ENCODE measurements at places on chromosomes 5 and 9.

DNA sequence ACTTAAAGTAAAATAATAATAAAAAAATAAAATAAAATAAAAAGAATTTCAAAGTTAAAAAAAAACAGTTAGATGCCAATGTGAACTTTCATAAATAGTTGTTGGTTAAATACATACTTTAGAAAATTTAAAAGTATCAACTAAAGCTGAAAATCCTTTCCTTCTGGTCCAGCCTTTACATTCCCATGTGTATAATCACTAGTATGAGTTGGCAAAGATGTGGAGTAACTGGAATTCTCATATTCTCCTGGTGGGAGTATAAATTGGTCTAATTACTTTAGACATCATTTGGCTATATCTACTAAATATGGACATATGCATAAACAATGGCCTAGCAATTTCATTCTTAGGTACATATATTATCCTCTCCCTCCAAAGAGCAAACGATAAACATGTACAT is 619.9 kb downstream of the PTPRD start:
- no peak for DNase-seq

DNA sequence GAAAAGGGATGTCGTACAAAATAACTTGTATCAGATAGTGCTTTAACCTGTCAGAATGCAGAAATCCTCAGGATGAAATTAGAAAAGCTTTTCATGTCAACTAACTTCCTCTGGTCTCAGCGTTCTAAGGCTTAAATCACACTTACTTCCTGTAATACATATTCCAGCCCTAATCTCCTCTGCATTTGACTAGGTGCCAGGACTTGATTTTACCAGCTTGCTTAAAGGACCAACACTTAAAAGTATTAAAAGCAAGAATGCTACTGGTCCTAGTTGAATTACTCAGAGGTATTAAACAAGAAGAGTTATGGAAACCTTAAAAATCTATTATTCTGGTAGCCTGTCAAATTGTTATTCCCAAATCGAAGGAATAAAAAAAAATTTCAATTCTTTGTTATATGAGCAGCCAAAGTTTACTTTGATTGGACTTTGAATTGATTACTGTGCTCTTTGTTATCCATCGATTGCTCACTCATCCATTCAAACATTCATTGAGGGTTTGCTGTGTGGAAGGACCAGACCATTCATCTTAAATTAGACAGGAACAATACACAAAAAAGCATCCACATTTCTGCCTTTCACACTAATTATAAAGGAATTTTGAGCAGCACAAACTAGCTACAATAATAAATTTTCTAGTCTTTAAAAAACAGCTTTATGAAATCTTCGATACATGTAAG is 108.7 kb downstream of the MUSK start:
- DNase-seq: no peak

- DNase-seq: no peak
Measured at GRCh38 chr5:124025306-124025845, 513.4 kb downstream of the CSNK1G3 start.

DNA sequence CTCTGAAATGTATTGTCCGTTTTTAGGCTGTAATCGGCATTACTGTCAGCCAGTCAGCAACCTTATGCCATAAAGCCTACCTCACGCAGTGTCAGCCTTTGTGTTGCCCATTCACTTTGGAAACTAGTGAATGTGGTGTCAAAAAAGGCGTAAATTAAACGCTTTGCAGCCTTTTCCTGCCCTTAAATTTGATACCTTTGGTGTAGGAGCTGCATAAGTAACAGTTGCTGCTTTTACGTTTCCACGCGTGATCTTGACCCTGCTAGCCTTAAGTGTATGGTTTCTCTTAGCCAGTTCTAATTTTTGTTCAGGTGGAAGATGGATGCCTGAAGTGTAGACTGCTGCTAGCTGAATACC is 257.7 kb downstream of the EPB41L4A start:
- DNase-seq: no peak

DNA sequence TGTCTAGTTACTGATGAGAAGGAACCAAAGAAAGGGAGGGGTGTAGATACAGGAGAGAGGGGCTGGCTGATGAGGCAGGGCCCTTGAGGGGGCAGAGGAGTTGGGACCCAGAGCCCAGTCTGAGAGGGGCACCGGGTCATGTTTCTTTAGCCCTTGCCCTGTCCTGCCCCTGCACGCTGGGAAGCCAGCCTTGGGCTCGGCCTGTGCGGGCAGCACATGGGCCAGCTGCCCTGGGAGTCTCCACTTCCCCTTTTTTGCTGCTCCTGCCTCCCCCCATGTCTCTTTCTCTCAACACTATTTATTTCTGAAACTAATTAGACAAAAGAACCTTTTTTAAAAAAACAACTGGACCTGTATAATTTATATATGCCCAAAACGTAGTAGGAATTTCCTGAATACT is 20.5 kb downstream of the MVB12B start:
- DNase-seq: no peak

Measured in activated naive CD4-positive, alpha-beta T cell treated with Interleukin-2 at 50 U/mL for 16 hours (primary cell).